ENCODE measurements at places on chromosomes 5 and 9.

GRCh38 chr9:6302417-6302816 is 25.8 kb upstream of the TPD52L3 start:
- DNase-seq, result no peak

DNA sequence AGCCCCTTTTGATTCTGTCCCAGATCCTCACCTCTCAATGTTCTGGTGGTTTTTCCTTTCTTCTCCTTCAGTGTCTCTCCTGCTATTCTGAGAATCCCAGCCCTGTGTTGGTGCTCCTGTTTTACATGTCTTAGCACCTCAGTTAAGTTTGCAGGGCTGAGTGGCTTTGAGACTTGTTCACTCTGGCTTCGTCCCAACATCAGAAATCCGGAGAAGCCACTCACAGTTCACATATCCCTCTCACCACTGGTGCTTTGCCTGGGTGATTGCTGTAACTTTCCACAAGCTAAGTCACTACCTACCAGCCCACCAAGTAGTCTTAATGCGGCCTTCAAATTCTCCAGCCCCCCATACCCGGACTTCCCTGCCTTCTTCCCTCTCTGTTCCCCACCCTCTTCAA is 40.2 kb downstream of the CYFIP2 start:
- no peak for DNase-seq

DNA sequence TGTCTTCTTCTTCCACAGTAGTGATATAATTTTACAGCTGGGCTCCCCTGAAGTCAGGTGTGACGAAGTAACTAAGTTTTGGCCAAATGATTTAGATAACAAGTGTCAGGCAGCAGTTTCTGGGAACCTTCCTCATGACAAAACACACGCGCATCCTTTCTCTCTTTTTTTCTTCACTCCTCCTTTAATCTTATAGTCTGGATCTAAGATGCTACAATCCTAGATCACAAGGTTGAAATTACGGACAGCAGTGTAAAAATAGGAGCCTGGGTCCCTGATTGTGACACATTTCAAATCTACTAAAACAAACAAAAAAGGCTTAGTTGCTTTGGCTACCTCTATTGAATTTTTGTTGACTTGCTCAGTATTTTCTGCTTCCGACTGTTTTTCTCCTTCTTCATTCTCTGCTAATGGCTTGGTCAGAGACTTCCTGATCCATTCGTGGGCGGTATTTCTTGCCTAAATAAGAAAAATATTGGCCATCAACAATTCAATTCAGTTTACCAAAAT is 36.1 kb downstream of the FAM114A2 start:
- no peak for DNase-seq

- DNase-seq, result no peak
These were observed 149.7 kb downstream of the SGCD start for GRCh38 chr5:156476678-156477077.

GRCh38 chr5:86964889-86965288 is 302.8 kb upstream of the RASA1 start:
- no peak for DNase-seq
